ENCODE measurements at places on chromosomes 3 and 15.

DNA sequence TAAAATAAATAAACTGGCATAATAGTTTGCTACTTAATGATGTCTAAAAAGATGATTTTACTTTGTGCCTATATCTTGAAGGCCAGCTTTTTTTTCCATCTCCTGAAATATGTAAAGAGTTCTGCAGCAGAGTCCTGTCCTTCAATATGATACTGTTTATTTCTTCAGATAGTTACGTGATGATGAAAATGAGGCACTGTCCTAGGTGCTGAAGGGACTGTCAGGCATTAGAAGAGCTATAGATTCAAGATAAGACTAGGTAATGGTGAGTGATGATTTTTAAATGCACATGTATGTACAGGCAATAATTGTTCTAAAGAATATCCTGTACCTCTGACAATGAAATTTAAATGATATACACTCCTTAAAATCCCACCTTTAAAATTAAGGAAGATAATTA, 326.9 kb upstream of the DNAJC19 start:
- no peak for DNase-seq

- no peak for DNase-seq
Observed at GRCh38 chr15:80159811-80160569, 7.2 kb downstream of the FAH start.

GRCh38 chr3:143809121-143809621, 39.1 kb downstream of the SLC9A9 start:
- DNase-seq: no peak

- DNase-seq: no peak
Observed at GRCh38 chr3:197196192-197196591, 102.2 kb downstream of the DLG1 start.

GRCh38 chr15:68566377-68566954, 12.3 kb upstream of the CORO2B start:
- no peak for DNase-seq

All from frontal cortex (tissue), 4 donors.